Activated CD4-positive, alpha-beta memory T cell treated with anti-CD3 and anti-CD28 coated beads, Interleukin-2, amount 10 ng/mL, durations not matched to agents 7 days and 5 days (primary cell): ENCODE measurements at places on chromosomes 11 and 22. TPM values are rescaled to one million over a fixed set of nuclear protein-coding genes. Genes with fewer than 3 reads are reported as not detected.

- peak overlapping the region; percentile 85 for H3K27ac ChIP-seq
- H3K27me3 ChIP-seq = no peaks in the 10 kb centered on the region
- DNase-seq = peak; percentile 60
Measured at GRCh38 chr11:44530413-44531115, 34.9 kb upstream of the CD82 start.

BTBD18 gene
- total RNA-seq = not detected

MIOX gene
- 0.60 TPM for total RNA-seq

DNA sequence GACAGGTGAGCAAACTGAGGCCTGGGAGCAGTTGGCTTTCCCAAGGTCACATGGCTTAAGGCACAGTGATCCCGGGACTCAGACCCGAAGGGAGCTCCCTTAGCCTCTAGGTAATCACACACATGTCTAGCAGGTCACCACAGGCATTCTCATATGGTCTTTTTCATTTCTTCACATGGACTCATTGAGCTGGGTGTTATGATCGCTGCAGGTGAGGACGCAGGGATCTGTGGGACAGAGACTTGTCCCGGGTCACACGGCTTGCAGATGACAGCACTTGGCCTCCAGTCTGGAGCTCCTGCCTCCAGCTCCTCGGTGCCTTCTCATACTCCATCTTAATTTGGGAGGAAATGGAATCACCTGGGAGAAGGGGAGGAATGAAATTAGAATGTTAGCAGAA lies 23.6 kb upstream of the CACNG2 start:
- no peak overlapping the region for H3K4me3 ChIP-seq
- H3K36me3 ChIP-seq = no peaks in the 10 kb centered on the region
- H3K4me1 ChIP-seq = no peaks in the 10 kb centered on the region
- H3K27ac ChIP-seq = no peak overlapping the region
- H3K27me3 ChIP-seq = peaks cover 24% of the 10 kb centered on the region
- DNase-seq = no peak

DNA sequence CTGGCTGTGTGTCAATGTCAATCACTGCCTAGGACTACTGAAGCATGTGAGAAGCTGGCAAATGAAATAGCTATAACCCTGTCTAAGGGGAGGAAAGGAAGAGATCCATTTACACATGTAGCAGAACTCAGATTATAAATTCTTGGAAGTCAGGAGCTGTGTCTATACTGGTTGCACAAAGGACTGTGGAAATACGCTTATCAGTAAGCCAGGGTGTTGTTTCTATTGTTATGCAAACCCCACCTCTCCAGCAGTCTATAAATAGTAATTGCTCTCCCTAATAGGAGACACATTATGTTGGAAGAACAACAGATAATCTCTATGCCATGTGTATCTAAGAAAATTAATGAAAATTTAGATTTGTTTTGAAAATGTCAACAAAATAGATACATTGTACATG lies 693.4 kb upstream of the CCDC90B start:
- no peaks in the 10 kb centered on the region for H3K36me3 ChIP-seq
- H3K4me1 ChIP-seq = no peaks in the 10 kb centered on the region
- no peak overlapping the region for H3K27ac ChIP-seq
- no peak overlapping the region for H3K4me3 ChIP-seq

DNA sequence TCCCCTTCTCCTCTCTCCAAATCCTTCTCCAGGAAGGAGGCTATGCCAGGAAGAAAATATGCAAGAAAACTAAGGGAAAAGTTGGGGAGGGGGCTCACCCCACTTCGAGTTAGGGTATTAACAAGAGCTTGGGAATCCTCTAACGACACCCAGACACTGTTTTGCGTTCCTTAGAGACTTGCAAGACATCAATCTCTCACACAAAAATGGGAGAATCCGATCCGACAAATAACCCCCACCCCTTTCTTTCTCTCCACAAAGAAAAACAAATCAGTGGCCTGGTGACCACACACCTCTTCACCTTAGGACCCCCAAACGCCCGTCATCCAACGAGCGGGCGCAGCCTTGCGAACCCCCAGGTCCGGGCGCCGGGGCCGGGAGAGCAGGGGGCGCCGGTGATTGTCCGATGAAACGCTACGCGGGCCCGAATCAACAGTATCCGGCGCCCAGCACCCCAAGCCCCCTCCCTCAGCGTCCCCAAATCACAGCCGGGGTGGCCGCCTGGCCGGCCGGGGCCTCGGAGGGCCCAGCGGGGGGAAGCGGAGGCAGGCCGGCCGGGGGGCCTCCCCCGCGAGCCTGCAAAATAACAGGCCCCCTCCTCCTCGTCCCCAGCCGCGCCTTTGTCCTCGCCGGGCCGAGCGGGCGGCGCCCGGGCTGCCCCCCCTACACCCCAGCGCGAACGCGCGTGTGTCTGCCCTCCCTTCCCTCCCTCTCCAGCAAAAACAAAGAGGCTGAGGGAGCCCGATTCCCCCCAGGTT lies 690 bp downstream of the CSNK1E start:
- H3K4me3 ChIP-seq = peak overlapping the region; percentile 80
- H3K36me3 ChIP-seq = peaks cover 6% of the 10 kb centered on the region

DNA sequence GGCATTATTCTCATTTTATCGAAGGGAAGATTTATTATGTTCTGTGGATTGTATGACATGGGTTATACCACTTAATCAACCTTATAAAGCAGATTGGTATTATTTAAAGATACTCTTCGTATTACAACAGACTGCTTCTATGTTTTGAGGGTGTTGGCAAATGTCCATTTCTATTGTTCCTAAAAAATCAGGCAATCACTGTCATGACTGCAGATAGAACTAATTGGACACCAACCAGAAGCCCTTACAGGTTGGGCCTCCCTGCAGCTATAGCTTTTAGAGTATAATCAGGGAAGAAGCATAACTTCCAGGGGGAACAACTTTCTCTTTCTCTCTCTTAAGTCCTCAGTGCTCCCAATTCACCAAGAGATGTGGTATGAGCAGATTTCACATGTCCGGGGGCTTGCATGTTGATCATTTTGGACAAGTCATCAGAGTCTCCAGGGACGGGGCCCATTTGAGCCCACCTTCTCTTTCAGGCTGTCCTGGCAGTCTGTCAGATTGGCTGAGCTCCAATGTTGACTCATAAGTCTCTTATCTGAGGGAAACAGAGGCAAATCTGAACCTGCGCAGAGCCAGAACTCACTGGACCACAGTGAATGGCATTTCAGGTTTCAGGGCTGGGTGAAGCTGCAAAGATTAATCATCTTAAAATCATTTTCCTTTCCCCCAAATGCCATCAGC lies 264.0 kb upstream of the CCDC90B start:
- H3K4me3 ChIP-seq = no peak overlapping the region
- no peaks in the 10 kb centered on the region for H3K4me1 ChIP-seq
- no peak overlapping the region for H3K27ac ChIP-seq
- no peak for DNase-seq
